ENCODE measurements at places on chromosomes 7 and 10.

- no peak for DNase-seq
Observed at GRCh38 chr10:84004221-84004620, 135.1 kb upstream of the GHITM start.

GRCh38 chr7:128800567-128800966 lies 8.8 kb downstream of the CCDC136 start:
- DNase-seq, result no peak

- no peak for DNase-seq
Observed at GRCh38 chr7:130927062-130927461, 193.1 kb upstream of the KLF14 start.

DNA sequence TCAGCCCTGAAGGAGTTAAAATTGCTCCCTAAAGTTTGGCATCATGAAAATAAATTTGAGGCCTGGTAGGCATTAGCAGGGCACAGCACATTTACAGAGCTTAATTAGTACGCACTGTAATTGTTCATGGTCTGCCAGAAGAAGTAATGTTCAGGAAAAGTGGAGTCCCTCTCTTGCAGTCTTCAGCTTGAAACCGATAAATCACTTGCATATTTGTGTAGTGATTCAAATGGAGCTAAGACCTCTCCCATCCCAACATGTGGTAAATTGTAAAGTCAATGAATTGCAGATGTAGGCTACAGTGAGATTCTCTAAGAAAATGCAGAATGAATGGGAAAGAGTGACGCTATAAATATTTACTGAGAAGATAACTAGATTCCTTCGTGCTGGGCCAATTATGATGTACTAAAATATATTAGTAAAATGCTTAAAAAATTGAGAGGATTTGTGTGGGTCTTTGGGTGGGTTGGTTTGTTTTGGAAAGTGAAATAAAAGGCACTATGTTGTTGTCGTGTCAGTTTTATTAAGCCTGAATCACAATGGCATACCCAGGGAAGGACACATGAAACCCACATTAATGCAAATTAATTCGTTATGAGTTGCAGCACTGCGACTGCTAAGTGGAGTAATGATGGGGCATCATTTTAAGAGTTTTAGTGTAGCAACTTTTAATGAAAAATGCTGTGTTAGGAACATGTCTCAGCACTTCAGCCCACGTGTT lies 8.4 kb downstream of the TCF7L2 start:
- DNase-seq, result peak; percentile 96

- peak; percentile 42 for DNase-seq
Observed at GRCh38 chr7:129925416-129926002, 27.3 kb downstream of the UBE2H start.

DNA sequence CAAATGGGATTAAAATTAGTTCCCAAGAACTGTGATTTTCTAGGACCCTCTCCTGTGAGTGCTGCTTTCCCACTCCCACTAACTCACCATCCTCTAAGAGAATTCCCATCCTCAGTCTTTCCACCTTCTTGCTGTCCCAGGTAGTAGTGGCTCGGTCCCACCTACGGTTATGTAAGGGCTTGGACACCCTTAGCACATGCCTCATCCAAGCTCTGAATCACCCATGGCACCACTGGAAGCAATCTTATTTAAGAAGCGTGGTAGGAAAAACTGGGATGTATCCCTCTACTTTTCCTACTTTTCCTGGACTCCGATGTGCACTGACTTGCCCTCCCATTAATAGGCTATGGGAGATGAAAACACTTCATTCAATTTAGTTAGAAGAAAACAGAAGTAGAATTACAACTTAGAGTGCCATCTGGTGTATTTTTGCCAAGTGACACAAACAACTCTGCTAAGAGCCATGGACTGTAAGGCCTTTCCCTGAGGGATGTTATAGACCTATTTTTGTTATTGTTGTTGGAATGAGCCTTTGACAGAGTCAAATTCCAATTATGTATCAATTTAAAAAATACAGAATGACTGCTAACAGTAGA lies 13.7 kb upstream of the ANKRD22 start:
- no peak for DNase-seq

DNA sequence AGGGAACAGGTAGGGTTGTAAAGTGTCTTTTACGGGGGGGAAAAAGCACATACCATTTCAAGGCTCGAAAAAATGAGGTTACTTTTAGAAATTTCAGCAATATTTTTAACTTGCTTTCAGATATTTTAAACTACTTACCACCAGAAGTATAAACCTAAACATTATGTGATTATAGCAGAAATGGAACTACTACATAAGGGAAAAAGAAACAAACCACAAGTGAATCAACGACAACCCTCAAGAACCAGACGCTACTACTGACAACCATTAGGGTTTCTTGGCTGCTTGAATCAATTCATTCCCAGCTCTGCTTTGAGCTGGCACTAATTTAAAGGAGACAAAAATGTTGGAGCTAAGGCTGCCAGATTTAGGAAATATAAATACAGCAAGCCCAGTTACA lies 80.1 kb downstream of the ZFAND4 start:
- DNase-seq, result no peak

- no peak for DNase-seq
Observed at GRCh38 chr7:73429215-73429614, 4.4 kb upstream of the FZD9 start.

DNA sequence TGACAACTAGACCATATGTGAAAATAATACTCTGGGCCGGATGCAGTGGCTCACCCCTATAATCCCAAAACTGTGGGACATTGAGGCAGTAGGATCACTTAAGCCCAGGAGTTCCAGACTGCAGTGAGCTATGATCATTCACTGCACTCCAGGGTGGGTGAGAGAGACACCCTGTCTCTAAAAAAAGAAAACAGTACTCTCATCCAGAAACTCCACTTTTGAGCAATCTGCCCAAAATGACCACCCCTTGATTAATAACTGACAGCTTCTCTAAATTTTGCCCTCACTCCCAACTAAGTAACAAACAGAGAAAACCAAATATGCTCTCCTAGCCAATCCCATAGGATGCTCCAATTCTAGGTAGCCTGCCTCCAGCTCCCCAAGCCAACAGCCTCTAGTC lies 62.5 kb upstream of the AKR1E2 start:
- no peak for DNase-seq

DNA sequence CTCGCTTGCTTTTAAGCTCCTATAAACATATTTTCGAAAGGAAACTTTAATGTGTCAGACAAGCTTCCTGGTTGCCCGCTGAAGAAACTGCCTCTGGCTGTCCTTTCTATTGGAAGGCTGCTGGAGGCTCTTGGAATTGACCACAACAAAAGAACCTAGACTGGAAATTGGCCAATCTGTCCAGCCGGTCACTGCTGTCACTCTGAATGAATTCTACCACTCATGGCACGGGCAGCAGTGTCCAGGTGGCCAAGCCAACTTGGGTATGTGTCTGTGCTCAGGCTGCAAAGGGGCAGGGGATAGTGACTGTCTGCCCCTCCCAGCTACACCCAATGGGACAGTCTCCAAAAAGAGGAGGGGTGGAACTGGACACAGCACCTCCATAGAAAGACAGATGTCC lies 57.6 kb downstream of the CDH23 start:
- no peak for DNase-seq

DNA sequence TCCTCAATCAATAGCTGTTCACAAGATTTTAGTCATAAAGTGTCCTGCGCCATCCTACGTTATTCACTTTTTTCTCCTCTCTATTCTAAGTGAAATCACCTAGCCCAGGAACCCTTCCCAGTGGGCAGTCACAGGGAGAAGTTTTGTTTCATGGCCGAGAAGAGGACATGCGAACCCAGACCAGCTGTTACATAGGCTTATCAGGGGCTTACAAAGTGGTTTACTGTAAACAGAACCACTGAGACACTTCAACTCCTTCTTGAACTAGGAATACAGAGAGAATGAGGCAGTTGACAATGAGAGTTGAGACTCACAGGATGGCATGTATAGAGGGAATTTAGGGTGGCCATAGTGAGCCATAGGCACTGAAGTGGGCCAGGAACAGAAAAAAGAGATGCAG lies 246.9 kb upstream of the GLI3 start:
- DNase-seq, result no peak

- no peak for DNase-seq
Observed at GRCh38 chr7:19146699-19147098, 1.5 kb upstream of the FERD3L start.

- DNase-seq, result no peak
Observed at GRCh38 chr7:34837801-34838201, 179.8 kb downstream of the NPSR1 start.

GRCh38 chr7:40923626-40924025 lies 779.3 kb downstream of the INHBA start:
- no peak for DNase-seq

- no peak for DNase-seq
Observed at GRCh38 chr10:112370424-112370819, 3.5 kb upstream of the ACSL5 start.

GRCh38 chr10:36191009-36191408 lies 548.9 kb upstream of the FZD8 start:
- DNase-seq, result no peak

- DNase-seq, result no peak
Observed at GRCh38 chr7:130476297-130477150, 15.4 kb upstream of the MEST start.

- DNase-seq, result no peak
Observed at GRCh38 chr10:95565336-95565735, 4.2 kb upstream of the SORBS1 start.

GRCh38 chr7:147829016-147829415 lies 761.5 kb upstream of the C7orf33 start:
- no peak for DNase-seq

DNA sequence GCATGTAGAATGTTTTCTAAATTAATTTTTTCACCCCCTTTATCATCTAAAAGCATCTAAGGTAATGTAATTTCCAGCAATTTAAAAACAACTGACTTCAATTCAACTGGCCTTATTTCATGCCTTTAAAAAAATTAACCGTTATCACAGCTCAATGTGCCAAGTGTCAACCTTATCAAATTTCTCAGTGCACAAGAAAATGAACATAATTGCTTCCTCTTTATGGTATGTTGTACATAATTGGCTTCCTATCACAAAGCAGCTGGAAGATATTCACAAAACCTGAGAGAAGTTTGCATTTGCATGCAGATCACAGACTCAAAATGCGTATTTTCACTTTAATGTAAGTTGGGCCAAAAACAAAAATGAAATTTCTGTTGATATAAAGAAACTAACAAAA lies 966.4 kb downstream of the GRM8 start:
- DNase-seq, result no peak

DNA sequence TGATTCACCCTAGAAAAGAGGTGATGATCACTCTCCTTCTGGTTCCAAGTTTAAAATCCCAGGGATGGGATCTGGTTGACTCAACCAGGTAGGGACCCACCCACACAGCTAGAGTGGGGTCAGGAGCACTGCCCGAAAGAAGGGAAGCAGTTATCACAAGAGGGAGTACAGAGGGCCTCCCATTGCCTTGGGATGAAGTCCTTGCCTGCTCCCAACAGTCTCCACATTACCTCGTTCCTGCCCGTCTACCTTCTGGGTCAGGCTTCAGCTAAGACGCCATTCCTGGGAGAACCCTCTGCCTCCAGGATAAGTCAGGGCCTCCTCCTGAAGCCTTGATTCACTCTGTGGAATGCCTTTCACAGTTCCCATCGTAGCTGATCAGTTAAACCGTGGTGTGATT lies 23.8 kb downstream of the ZMIZ2 start:
- no peak for DNase-seq

DNA sequence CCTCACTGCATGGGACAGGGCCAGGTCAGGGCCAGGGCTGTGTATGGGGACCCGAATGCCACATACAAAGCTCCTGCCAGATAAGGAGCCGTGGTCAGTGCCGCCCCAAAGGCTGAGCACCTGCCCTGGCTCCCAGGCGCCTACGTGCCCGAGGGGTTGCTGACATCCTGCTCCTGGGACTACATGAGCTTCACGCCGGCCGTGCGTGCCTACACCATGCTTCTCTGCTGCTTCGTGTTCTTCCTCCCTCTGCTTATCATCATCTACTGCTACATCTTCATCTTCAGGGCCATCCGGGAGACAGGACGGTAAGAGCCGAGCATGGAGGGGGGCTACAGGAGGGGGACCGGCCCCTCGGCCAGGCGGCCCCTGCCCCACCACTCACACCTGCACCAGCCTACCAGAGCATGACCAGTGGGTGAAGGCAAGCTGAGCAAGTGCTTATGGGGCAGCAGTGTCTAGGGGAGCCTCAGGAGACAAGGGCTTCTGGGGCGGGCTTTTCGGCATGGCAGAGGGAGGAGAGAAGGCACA lies 4.9 kb downstream of the OPN4 start:
- DNase-seq, result no peak

DNA sequence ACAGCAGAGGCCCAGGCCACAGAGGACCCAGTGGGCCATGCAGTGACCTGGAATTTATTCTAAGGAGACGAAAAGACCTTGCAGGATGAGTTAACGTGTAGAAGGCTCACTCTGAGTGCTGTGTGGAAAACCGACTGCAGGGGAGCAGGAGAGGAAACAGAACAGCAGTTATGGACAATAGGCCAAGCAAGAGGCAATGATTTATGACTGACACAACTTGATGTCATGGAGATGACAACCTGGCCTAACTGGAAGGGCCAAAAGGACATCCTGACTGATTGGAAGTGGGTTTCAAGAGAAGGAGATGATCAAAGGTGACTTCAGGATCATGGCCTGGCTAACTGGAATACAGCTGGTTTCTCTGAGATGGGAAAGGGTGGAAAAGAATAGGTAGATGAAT lies 70.2 kb upstream of the RAPGEF5 start:
- DNase-seq, result no peak

- no peak for DNase-seq
Observed at GRCh38 chr7:91661727-91662126, 218.8 kb downstream of the MTERF1 start.

DNA sequence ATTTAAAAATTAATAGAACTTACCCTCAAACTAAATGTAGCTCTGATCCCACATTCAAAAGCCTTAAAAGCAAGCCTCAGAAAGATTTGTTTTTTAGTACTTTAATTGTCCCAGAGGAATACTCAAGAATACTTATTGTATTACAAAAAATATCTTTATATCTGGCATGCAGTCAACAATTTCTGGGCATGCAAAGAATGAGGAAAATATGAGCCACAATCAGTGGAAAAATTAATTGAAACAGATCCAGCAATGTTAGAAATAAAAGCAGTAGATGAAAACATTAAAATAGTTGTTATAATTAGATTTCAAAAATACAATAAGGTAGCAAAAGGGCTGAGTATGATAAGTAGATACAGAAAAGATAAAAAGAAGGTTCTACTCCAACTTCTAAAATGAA lies 154.7 kb downstream of the PON1 start:
- DNase-seq, result peak; percentile 7

DNA sequence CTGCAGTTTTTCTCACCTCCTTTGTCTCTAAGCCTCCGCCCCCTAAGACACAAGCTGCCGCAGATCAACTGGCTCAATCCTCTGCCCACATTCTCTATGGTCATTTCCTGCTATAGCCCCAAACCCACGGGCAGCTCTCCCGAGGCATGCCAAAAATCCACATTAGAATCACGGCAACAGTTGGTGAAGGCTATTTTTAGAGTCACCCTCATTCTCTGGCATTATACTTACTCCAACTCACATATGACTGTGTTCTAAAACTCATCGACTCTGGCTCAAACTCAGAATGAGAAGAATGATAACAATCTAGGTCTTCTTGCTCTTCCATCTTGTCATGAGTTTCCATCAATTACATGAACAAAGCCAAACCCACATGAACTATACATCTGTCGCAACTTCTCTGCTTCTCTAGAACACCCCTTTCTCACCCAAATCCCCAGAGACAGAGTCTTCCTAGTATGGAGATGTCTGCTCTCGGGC lies 10.9 kb upstream of the KIAA1549 start:
- no peak for DNase-seq

- DNase-seq, result no peak
Observed at GRCh38 chr7:617614-618538, 98.2 kb upstream of the PDGFA start.

Data from fibroblast of skin of left quadriceps (primary cell).